ENCODE measurements at places on chromosomes 12 and 14. TPM values are rescaled to one million over a fixed set of nuclear protein-coding genes. Genes with fewer than 3 reads are reported as not detected.

The VRTN gene
- not detected for total RNA-seq

The KLRB1 gene
- total RNA-seq: 0.25 TPM

The TPCN1 gene
- 47.3 TPM for total RNA-seq

DNA sequence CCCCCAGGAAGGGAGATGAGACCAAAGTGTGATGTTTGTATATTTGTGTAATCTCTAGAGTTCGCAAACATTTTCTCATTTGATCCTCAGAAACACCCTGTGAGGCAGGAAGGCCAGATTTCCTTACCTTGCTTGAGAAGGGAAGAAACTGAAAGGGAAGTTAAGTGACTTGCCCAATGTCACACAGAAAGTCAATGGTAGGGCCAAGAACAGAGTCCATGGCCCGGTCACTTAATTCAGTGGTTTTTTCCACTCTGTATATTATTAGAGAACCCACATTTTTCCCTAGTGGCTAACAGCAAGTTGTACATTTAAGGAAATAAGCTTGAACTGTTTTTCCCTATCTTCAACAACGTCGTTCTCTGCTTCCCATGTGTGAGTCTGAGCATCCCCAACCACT is 25.6 kb upstream of the CHPT1 start:
- H3K4me1 ChIP-seq: peaks cover 22% of the 10 kb centered on the region
- no peak overlapping the region for H3K27ac ChIP-seq
- H3K4me3 ChIP-seq: peak overlapping the region; percentile 28
- H3K36me3 ChIP-seq: no peaks in the 10 kb centered on the region

- peaks cover 4% of the 10 kb centered on the region for H3K36me3 ChIP-seq
- H3K4me3 ChIP-seq: no peak overlapping the region
- no peak overlapping the region for H3K27ac ChIP-seq
- H3K4me1 ChIP-seq: peaks cover 35% of the 10 kb centered on the region
- no peak for DNase-seq
Observed at GRCh38 chr12:124451016-124451415, 116.4 kb downstream of the NCOR2 start.

DNA sequence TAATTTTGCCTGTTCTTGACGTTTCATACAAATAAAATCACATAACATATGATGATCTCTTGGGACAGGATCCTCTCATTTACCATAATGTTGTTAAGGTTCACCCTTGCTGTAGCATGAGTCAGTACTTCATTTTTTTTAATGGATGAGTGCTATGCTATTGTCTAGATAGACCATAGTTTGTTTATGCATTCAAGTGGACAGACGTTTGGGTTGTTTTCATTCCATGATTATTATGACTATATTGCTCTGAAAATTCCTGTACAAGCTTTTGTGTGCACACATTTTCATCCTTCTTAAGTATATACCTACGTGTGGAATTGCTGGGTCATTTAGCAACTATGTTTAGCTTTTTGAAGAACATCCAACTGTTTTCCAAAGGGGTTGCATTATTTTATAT is 325.6 kb upstream of the TMEM132C start:
- DNase-seq: no peak
- no peaks in the 10 kb centered on the region for H3K4me1 ChIP-seq
- H3K27ac ChIP-seq: no peak overlapping the region
- H3K36me3 ChIP-seq: no peaks in the 10 kb centered on the region
- H3K4me3 ChIP-seq: no peak overlapping the region

DNA sequence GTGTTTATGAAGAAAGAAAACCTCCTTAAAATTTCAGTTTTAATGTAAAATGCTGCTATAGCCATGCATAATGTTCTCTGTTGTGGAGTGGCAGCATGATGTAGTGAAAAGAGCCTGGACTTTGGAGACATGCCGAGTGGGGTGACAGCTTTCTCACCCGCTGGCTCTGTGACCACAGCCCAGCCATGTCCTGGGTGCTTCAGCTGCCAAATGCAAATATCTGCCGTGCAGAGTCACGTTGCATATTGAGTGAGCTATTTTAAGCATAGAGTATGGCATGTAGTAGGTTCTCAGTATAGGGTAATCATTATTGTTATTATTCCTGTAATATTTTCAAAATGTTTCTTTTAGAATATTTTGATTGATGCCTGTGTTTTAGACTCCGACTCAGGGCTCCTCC is 15.5 kb upstream of the TCTN2 start:
- H3K27ac ChIP-seq: no peak overlapping the region
- H3K4me3 ChIP-seq: no peak overlapping the region
- DNase-seq: no peak
- H3K27me3 ChIP-seq: no peaks in the 10 kb centered on the region

- H3K27me3 ChIP-seq: no peaks in the 10 kb centered on the region
- peak overlapping the region; percentile 94 for H3K27ac ChIP-seq
- no peak for DNase-seq
- peak overlapping the region; percentile 22 for H3K4me3 ChIP-seq
- peaks cover 47% of the 10 kb centered on the region for H3K36me3 ChIP-seq
Observed at GRCh38 chr14:61524936-61525292, 170.4 kb upstream of the HIF1A start.

DNA sequence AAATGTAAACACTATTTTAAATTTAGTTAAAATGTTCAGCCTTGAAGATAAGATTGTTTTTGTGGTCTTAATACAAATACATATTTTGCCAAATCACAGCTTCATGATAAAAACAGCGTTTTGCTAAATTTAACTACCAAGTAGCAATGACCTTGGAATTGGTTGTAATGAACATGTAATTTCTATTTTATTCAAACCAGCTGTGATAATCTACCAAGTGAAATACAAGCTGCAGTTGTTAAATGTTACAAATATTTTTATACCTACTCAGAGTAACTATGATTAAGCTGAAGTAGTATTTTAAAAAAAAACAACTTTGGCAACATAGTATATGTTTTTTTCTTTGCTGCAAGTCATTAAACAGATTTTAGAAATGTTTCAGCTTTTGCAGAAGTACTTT is 96.2 kb downstream of the CPSF2 start:
- H3K4me1 ChIP-seq: no peaks in the 10 kb centered on the region
- no peak overlapping the region for H3K27ac ChIP-seq
- H3K27me3 ChIP-seq: no peaks in the 10 kb centered on the region
- H3K4me3 ChIP-seq: no peak overlapping the region
- DNase-seq: no peak

Measured in activated naive CD4-positive, alpha-beta T cell treated with anti-CD3 and anti-CD28 coated beads for 36 hours (primary cell).